ENCODE measurements at places on chromosomes 2 and 18.

DNA sequence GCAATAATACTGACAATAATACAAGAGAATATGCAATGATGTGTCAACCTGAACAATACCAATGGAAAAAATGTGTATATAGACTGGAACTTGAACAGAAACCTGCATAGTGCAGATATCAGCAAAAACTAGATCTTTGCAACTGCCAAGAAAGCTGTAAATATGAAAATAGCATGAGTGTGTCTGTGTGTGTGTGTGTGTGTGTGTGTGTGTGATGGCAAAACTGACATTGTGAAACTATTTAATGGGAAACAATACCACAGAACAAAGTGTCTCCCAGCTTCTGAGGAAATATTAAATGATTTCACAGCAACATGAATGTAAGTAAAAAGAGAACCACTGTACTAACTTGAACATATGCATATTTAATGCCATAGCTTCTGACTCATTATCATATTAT is 558.2 kb upstream of the LINC00305 start:
- no peak for DNase-seq

- DNase-seq = no peak
These were observed 90.7 kb downstream of the DDX1 start for GRCh38 chr2:15682354-15682753.

DNA sequence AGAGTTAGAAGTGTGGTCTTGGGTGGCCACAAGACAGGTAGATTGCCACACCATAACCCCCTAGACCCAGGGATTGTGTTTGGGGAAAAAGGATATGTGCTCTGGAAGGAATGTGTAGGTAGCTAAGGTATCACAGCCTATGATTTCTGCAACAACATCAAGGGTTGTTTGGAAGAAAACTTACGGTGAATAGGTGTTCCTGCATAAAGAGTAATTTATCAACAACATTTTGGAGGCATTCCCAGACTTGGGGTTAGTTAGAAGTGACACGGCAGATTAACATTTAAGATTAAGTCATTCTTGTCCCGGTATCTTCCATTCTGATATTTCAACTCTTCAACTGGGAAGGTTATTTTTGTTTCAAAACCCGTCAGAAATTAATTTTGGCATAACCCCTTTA is 65.5 kb downstream of the SPP2 start:
- no peak for DNase-seq

DNA sequence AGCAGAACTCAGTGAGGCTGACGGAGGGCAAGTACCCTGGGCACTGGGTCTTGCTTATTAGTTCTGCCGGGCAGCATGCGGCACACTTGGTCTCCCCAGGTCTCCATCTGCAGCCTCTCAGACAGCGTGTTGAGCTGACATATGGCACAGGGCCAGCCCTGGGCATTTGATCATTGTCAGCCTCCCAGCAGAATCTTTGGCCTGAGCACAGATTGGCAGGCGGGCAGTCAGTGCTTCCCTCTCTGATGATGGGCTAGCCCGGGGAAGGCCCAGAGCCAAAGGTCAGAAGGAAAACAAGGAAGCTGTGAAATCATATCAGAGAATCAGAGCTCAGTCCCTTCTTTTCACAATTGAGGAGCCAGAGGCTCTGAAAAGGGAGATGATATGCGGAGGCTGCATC is 150.1 kb upstream of the LRRTM1 start:
- DNase-seq = no peak

GRCh38 chr2:176501617-176502016 is 232.4 kb downstream of the MTX2 start:
- no peak for DNase-seq

DNA sequence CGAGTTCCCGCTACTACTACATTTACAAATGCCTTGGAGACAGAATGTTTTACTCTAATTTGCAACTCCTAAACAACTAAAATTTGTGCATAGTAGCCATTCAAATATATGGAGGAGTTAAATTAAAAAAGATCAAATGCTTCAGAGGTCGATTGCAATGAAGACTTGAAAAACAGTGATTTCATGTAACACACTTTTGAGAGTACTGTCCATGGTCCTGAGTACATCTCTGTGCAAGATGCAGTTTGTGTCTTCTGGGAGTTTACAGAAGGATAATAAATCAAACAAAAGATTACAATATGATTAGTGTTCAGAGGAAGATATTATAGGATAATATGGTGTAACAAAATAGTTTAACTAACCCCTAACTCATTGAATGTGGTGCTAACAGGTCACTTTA is 894.7 kb downstream of the TMEM182 start:
- no peak for DNase-seq

GRCh38 chr2:134468776-134469175 is 214.9 kb downstream of the MGAT5 start:
- DNase-seq = no peak

DNA sequence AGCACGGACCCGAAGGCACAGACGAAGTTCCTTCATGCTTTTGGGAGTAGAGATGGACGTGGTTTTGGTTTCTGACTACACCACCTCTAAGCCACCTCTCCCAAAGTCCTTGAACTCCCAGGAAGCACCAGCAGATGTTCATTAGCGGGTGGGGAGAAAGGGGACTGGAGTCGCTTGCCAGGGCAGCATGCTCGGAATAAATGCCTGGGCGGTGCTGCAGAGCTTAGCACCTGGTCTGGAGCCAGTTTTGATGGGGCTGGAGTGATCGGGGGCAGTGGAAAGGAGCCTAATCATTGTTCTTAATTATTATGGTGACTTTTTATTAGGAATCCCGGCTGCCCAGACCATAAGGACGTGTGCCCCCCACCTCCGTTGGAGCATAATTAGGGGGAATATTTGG is 220.8 kb downstream of the TFCP2L1 start:
- no peak for DNase-seq

Measured in IMR-90 (cell line).